ENCODE measurements at places on chromosomes 5 and 9.
A peak's percentile ranks its signal among the peaks of the same experiment; 100 is the strongest.

DNA sequence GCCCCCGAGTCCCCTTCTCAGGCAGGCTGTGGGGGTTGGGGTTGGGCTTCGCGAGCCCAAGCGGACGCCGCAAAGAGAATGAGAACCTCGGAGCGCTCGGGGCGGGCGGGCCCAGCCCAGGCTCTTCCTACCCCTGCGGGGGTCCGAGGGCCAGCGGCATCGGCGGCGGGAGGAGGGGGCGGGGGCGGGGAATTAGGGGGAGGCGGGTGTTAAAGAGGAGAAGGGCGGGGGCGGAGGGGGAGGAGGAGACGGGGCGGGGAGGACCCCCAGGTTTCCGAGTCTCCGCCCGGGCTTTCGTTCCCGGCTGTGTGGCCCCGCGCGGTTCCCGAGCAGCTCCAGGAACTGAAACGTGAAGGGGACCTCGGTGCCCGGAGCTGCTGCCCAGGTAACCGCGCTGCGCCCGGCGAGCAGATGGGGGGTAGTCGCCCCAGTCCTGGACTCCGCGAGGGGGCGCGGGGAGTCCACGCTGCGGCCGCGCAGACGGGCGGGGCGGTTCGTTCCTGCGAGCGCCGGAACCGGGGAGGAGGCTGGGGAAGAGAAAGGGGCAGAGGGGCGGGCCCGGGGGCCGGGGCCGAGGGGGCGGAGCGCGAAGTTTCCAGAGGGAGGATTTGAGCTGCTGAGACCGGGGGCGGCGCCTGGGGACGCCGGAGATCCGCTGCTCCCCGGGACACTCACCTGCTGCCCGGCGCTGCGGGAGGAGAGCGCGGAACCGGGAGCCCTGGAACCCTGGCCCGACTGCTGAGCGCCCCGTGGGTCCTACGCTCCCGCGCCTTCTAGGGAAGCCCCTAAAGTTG lies 38.4 kb upstream of the PLEKHG4B start:
- peak; percentile 2 for DNase-seq

DNA sequence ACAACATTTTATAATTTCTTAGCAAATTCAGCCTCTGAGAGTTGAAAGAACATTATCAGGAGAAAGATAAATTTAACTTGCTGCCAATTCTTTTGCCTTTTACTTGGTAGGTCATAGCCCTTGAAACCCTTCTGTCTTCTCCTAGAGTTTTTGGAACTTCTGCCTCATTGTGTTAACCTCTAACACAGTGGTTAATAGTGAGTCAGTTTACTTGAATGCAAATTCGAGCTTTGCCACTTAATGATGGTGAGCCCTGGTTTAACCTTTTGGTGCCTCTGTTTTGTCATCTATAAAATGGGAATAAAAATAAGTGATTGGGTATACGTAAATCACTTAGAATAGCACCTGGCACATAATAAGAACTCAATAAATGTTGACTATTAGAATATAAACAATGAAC lies 1.8 kb upstream of the INIP start:
- DNase-seq, result no peak

GRCh38 chr9:89969881-89970639 lies 365.2 kb downstream of the GADD45G start:
- no peak for DNase-seq

GRCh38 chr5:133119233-133119711 lies 67.5 kb downstream of the HSPA4 start:
- no peak for DNase-seq

- DNase-seq, result peak; percentile 16
These were observed 966.8 kb upstream of the CTNND2 start for GRCh38 chr5:12870872-12871539.

GRCh38 chr5:1755321-1755949 lies 44.2 kb downstream of the MRPL36 start:
- no peak for DNase-seq

DNA sequence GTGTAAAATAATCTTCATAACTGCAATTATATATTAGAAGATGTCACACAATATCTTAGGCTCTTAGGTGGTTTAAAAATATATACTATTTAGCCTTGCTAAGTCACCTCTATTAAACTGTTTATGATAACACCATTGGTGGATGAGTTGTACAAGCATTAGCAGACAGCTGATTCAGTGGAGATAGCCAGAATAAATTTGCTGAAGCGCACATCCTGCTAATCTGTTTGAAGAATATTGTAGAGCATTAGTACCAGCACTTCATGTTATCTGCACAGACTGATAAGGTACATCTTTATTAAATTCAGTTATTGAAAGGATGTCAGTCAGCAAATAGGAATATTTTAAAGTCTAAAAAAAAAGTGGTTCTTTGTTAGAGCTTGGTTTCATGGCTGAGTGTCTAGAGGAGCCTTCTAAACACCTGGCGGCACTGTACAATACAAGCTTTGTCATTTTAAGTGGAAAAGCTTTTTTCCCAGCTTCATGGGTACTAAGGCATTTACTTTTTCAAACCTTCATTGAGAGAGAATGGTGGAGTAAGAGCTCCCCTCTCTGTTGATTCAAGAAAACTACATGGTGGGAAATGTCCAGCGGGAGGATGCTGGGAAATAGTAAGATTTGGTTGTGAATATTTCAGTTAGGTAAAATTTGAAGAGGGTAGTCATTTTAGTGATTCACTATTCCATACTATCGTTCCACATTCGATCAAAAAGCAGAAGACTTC lies 275.1 kb downstream of the SLF1 start:
- DNase-seq, result no peak

DNA sequence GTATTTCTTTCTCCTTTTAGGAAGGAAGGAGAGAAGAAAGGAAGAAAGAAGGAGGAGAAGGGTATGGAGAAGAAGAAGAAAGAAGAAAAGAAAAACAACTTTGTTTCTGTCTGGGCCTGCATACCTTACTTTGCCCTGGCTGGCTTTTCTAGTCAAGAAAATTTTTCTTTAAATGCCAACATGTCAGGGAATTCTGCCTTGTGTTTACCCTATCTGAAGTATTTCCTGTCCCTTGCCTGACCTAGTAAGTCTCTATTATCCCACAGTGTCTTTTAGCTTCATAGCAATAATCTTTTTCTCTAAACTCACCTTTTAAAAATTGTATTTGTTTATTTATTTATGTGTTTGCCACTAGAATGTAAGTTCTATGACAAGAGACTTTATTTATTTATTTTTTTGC lies 1864.1 kb downstream of the EFNA5 start:
- no peak for DNase-seq

DNA sequence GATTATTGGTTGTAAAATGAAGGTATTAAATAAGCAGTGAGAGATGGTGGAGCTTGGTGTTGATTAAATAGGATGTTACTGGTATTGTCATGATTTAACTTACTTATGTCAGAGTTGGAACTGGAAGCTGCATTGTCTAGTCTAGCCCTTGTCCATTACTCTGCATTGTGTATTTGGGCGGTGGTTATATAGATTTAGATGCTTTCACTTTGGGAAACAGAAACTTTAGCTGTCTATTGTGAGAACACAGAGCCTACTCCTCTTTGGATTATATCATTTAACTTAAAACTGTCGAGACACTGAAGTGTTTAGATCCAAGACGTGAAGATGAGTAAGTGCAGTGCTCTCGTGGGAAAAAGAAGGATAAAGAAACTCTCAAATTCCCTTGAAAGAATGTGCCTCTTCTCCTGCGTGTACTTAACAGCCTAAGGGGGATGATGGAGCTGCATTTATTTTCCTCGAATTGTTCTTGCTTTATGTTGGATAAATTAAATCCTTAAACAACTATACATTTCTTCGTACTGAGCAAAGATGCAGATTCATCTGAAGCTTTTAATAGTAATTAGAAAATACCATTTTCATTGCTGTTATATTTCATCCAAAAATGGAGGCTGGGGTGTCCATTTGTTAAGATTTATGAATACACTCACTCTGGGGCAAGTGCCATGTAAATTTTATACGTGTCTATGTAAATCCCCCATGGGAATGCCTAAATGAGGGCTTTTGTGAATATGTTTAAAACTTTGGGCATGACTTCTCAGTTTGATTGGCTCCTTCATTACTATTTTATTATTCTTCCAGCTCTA lies 21.6 kb downstream of the FBXL7 start:
- DNase-seq, result no peak

GRCh38 chr9:105311306-105311705 lies 66.9 kb downstream of the SLC44A1 start:
- DNase-seq, result no peak

- no peak for DNase-seq
These were observed 177.0 kb downstream of the CDK5RAP2 start for GRCh38 chr9:120402741-120403542.

- DNase-seq, result no peak
These were observed 110.0 kb downstream of the MTRR start for GRCh38 chr5:7978991-7979390.

GRCh38 chr5:96083361-96083881 lies 121.8 kb upstream of the ELL2 start:
- no peak for DNase-seq

GRCh38 chr9:34163434-34163833 lies 15.4 kb upstream of the UBAP1 start:
- no peak for DNase-seq

- no peak for DNase-seq
These were observed 190.0 kb downstream of the CCDC192 start for GRCh38 chr5:127893232-127893631.

DNA sequence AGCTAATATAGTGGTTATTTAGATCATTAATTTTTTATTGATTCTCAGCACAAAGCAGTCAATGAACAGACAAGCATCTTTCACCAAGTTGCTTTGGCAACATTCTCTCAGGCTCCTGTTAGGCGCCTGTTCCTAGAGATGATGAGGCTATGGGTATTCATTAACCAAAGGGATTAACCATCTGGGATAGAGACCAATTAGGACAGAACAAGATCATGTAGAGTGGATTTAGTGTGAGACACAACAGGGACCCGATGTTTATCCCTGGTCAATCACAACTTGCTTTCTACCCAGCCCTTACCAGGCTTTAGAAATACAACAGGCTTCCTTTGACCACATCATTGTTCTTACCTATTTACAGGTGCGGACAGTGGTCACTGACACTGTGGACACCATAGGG lies 82.2 kb downstream of the PJA2 start:
- no peak for DNase-seq

- DNase-seq, result no peak
These were observed 145.9 kb downstream of the GAPVD1 start for GRCh38 chr9:125407432-125407973.

DNA sequence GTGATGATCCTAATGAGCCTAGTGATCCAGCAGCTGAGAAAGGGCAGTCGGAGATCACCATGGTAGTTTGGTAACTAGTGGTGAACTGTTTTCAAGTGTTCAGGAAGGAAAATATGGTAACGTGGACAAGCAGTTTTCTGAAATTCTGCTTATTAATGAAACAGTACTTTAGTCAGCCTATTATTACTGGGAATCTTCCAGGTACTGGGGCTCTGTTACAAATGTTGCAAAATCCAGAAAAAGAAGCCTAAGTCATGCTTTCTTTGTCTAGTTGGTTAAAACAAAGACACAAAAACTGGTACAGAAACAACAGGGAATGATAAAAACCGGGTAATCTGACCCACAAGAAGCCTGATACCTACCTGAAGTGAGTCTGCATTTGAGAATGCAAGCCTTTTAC lies 18.2 kb downstream of the TTC23L start:
- DNase-seq, result no peak

- no peak for DNase-seq
These were observed 69.0 kb upstream of the HMHB1 start for GRCh38 chr5:143742951-143743350.

DNA sequence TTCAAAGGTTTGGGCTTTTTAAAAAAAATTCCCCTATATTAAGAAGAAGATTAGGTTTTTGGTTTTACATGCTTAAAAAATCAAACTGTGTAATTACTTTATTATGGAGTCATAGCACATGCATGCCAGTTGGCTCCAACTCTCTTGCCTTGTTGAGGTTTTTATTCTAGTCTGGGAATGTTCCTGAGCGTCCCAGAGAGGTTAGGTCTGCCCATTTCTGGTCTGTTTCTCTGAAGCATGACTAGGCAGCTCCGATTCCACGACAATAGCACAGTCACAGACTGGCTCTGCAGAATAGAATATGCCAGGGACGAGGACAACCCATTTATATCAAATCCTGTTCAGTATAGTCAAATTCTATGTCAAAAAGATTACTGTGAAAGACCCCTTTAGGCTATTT lies 217.0 kb downstream of the PCSK5 start:
- no peak for DNase-seq

DNA sequence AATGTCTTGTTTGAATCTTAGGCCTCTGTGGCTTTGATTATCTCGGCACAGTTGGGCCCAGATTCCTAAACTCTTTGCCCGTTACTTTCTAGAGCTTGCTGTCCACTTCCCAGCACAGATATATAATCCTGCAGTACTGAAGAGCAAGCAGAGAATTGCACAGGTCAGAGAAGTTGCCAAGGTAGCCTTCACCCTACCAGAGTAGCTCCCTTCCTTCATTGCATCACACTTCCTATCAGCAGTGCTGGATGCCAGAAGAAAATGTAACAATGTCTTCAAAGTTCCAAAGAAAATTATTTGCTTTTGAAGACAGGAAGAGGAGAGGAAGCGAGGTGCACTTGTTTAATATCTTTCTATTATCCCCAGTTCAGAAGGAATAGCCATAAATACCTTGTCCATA lies 38.1 kb upstream of the SPATA31D4 start:
- DNase-seq, result no peak

GRCh38 chr9:101467690-101468089 lies 32.1 kb upstream of the ALDOB start:
- DNase-seq, result no peak

GRCh38 chr5:122999947-123000563 lies 36.5 kb downstream of the PPIC start:
- peak; percentile 7 for DNase-seq

- DNase-seq, result no peak
These were observed 14.8 kb upstream of the ZNF474 start for GRCh38 chr5:122114501-122114900.

DNA sequence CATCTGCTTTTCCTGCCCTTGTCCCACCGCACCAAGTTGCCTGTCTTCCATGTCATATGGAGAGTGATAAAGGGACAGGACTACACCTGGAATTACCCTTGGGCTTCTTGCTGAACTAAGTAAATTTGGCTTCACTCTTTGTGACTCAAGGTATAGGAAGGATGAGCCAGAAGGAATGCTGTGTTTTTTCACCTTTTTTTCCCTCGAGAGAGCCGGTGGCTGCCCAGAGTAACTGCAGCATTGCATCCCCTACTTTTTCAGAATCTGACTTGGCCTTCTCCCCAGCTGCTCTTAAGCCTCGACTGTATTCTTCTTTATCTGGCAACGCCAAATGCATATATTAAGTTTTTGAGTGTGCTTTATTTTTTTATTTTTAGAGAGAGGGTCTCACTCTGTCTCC lies 38.4 kb downstream of the RCL1 start:
- DNase-seq, result no peak

DNA sequence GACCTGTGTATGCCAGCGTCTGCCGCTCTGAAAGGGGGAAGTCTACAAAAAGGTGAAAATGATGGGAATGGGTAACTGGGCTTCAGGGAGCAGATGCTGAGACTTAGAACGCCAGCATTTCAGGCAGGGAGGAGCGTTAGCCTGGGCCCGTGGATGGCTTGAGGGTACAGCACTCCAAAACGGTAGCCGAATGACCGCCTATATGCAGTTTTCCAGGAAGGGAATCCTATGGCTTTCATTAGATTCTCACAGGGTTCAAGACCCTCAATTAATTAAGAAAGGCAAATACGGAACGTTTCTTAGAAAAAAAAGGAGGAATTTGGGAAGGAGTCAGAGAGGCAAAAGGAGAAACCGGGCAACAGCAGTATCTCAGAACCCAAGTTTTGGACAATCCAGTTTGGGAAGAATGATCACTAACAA lies 639 bp downstream of the AMACR start:
- no peak for DNase-seq
